ENCODE measurements at places on chromosomes 7 and 10. TPM values are rescaled to one million over a fixed set of nuclear protein-coding genes. Genes with fewer than 3 reads are reported as not detected.
A peak's percentile ranks its signal among the peaks of the same experiment; 100 is the strongest.

DNA sequence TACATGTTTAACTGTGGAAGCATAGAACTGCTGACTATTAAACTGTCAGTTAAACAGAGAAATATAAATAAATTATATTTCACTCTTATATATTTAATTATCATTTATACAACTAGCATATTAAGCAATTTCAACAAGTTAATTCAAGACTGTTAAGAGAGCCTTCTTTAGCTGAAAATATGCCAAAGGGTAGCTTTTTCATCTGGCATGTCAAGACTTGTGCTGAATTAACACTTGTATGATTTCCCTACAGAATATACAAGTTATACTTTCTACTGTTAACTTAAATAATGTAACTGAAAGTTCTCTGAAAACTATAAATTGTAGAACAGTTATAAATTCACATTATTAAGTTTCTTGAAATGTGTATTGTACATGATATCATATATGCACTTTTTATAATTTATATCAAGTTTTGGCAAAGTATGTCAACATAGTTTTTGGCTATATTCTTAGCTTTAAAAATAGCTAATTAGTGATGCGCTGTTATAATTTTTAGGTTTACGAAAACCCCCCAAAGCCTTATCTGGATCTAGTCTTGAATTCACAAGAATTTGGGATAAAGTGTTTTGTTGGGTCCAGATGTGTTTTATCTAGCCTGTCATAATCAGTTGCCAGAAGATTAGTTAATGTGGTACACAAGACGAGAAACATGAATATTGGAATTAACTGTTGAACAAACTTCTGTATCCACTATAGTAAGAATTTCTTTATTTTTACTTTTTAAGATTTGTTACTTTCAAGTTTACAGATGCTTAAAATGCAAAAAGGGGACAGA, 231.1 kb upstream of the FOXP2 start:
- no peak for DNase-seq

GRCh38 chr10:14653271-14654161, 121.2 kb downstream of the FAM107B start:
- DNase-seq: peak; percentile 41

- no peak for DNase-seq
Measured at GRCh38 chr7:130273933-130274255, 7.2 kb downstream of the CPA2 start.

GRCh38 chr7:129089521-129090212, 34.8 kb upstream of the TNPO3 start:
- no peak for DNase-seq

DNA sequence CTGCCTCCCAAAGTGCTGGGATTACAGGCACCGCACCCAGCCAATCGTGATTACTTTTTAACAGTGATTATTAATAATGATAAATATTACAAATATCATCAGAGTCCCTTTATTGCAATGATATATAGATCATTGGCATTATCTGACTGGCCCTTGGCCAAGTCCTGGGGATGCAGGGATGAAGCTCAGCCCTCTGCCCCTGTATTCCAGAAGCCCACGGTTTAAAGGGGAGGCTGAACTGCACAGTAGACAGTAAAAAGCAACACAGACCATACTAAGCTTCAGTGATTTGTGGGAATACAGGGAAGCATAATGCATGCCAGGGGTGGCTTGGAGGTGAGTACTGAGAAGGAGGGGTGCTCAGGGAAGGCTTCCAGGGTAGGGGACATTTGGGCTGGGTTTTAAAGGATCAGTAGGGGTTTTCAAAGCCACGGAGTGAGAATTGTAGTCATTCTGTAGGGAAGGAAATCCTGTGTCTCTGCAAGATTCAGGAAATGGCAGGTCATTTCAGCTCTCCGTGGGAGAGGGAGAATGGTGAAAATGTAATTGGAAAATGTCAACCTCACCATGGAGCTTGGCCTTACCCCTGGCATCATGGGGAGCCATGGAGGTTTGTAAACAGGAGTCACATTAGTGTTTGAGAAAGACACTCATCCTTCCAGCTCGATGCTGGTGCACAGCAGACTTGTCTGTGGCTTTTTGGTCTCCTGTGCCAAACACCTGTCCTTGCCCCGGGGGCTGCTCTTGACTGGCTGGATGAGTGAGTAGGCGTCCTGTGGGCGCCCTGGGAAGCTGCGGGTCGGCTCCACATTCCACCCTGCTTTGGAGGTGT, 8.8 kb downstream of the ADAMTS14 start:
- no peak for DNase-seq

DNA sequence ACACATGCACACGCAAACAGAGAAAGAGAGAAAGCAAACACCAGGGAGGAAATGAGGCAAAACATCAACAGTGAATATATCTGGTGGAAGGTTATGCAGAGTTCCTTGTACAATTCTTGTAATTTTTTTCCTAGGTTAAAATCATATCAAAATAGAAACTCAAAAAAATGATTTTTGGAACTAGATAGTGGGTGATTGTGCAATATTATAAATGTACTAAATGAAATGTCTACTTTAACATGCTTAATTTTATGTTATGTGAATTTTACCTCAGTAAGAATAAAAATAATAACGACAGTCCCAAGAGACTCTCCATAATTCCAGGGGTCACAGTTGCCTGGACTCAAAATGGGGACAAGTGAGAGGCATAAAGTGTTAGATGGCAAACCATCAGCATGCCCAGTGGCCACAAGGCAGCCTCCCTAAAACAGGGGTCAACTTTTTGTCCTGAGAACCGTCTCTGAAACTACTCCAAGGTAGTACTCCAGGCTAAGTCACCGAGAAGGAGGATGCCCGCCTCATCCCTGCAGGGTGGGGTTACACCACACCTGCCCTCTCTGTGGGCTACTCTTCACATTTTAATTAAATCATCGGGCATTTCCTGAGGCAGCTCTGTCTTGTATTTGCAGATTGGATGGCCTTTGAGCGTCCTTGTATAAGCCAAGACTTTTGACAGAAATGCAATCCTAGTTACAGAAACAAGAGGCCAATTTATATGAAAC, 267.7 kb downstream of the ELMO1 start:
- no peak for DNase-seq

- DNase-seq: no peak
Measured at GRCh38 chr10:1230592-1231275, 174.5 kb downstream of the WDR37 start.

- DNase-seq: no peak
Measured at GRCh38 chr7:139682136-139683013, 95.4 kb downstream of the HIPK2 start.

DNA sequence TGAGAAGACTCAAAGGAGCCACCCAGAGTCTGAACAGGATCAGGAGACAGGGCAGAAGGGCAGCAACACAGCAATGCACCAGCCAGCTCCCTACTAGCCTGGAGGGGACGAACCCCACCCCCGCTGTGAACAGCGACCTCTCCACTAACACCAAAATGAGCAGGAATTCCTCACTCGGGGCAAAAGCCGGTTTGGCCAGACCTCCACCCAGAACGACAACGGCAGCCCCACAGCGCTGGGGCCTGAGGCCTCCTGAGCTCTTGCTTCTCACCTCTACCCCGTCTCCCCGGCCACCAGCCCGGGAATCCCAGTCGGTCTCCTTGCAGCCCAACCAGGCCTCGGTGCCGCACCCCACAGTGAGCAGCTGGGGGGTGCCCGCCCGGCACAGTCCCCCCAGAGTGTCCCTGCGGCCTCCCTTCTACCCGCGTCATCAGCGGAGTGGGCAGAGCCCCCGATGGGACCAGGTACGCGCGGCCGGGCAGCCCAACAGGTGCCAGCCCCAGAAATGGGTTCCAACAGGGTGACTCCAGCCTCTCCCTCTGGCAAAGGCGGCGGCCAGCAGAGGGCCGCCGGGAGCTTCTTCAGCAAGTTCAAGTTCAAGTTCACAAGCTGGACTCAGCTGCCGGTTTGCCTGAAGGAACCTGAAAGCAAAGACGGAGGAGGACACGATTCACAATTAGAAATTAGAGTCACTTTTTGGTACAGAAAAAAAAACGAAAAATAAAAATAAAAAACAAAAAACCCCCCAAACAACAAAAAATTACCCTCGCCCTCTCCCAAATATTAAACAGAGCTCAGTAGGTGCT, 129.0 kb downstream of the MARCHF5 start:
- DNase-seq: peak; percentile 75

DNA sequence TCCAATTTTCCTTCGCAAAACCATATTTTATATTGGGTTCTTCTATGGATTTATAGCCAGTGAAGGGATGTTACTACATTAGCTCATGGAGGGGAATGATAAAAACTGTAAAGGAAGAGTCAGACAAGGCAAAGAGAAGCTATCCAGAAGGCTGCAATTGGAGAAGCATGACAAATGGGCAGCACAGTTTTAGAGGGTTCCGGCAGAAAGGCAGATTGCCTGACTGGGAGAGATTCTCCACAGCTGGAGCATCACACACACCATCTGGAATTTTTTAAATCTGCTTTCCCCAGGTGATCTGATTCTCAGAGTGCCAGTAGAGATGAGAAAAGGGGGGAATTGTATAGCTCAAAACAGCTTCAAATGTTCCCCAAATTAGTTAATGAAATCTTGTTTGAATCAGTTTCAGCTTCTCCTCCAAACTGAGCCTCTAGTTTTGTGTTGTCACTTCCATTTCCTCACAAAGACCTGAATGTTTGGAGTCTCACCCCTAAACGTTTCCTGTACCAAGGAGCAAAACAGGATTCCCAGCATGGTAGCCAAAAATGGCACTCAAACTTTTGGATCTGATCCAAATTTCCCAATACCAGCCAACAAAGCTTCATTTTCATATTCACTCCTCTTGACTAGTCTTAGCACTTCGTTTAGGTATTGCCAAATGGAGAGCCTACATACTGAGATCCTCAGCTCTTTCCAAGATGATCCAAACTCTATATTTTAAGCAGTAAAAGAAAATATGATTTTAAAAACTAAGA, 177.5 kb downstream of the HPSE2 start:
- DNase-seq: no peak

DNA sequence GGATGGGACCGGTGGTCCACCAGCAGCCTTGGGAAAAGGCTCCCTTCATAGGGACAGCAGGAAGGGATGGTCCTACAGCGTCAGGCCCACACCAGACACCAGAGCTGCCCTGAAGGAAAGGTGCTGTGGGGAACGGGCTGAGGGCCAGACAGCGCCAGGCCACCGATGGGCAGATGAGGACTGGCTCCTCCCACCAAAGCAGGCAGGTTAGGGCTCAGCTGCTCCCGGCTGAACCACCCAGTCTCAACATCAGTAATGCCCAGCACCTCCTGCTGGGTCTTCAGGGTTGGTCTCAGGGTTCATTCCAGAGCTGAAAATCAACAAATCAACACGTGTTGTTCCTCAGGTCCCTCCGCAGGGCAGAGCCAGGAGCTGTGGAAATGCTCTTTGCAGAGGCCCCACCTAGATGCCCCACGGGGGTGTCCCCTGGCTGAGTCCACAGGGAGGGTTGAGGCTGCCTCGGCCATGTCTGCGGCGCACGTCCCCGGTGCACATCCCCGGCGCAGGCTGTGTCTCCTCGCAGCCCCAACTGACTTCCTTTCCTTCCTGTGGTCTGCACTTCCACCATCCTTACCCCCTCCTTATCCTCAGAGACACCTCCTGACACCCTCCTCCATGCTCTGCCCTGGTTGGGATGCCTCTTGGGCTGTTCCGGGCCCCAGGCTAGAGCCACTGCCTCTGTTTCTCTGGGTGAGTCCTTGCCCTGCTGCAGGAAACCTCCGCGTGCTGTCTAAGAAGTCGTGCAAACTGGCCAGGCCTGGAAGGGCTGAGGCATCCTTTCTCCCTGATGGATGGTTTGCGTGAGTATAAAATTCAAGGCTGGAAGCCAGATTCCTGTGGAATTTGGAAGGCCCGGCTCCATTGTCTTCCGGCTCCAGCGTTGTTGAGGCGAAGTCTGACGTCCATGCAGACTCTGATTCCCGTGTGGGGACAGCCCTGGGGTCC, 32.8 kb upstream of the CFAP46 start:
- DNase-seq: no peak

GRCh38 chr10:61792097-61792716, 109.3 kb upstream of the ARID5B start:
- DNase-seq: no peak

DNA sequence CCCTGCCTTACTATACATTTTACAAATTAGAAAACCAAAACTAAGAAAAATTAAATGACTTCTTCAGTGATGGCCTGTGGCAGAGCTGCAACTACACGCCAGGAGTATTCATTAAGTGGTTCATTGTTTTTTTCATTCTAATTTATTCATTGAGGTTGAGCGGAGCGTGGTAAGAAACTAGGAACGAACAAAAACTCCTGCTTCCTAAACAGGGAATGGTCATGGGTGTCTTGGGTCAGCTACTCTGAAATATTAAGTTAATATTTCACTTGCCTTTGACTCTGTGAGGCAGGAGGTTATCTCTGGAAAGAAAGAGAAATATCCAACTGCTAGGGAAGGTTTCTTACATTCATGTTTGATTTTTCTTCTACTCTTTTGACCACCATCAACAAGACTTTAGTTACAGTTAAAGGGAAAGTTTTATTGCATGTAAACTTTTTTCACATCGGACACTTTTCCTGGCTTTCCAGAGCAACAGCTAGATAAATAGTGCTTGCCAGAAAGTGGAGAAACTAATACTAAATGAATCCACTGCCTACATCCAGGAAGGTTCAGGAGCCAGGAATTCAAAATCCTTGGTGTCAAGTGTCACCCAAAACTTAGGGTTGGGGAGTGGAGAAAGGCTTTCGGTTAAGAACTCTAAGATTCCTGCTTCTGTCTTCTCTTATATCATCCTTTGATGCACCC, 896 bp upstream of the GNG11 start:
- no peak for DNase-seq

DNA sequence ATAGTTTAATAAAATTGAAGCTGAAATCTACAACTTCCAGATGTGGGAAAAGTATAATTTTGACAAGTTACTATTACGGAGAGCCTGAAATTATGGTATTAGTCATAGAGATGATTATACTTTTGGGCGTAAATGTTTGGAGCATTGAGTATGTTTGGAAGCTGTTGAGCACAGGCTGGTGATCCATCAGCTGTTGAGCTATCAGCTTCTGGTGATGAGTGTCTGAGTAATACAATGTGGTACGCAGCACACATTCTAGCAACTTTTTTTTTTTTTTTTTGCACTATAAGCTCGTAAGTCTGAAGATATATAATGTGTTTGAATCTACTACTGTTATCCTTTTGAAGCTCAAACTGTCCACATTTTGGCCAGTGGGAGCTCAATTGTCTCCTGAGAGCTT, 123.4 kb downstream of the ATE1 start:
- DNase-seq: no peak

GRCh38 chr10:80493522-80494051, 39.5 kb downstream of the TSPAN14 start:
- DNase-seq: no peak

DNA sequence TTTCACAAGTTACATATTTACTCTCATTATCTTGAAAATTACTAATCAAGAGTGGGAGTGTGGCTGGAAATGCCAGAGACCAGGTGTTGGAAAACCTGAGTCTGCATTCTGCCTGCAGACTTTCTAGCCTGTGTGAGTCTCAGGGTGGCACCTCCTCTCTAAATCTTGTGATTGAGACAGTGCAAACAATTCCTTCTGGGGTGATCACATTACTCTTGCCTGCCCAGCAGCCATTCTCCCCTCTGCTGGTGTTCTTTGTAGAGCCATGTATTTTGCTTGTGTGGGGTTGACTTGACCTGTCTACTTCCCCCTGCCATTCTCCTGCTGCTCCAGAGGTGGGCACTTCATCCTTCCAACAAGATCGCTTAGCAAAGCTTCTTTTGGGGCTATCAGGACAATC, 101.1 kb downstream of the RAPGEF5 start:
- DNase-seq: no peak

Gene OPN1SW
- total RNA-seq: not detected

Gene CABCOCO1
- total RNA-seq: not detected

Gene SEMA3D
- 1.1 TPM for total RNA-seq

Gene EBF3
- total RNA-seq: 6.2 TPM

Gene TPST1
- 5.1 TPM for total RNA-seq

Gene LARP4B
- total RNA-seq: 59.9 TPM

Gene KIF11
- total RNA-seq: 0.78 TPM

Gene TMEM176B
- total RNA-seq: 33.4 TPM

Gene NUPR2
- not detected for total RNA-seq

Gene LOXL4
- 0.51 TPM for total RNA-seq

Gene OR13A1
- not detected for total RNA-seq

Data from Right ventricle myocardium superior (tissue), 1 donor.